Inflammatory macrophage treated with lipopolysaccharide for 1 hour (primary cell): ENCODE measurements at places on chromosomes 3 and 15.
A peak's percentile ranks its signal among the peaks of the same experiment; 100 is the strongest.

DNA sequence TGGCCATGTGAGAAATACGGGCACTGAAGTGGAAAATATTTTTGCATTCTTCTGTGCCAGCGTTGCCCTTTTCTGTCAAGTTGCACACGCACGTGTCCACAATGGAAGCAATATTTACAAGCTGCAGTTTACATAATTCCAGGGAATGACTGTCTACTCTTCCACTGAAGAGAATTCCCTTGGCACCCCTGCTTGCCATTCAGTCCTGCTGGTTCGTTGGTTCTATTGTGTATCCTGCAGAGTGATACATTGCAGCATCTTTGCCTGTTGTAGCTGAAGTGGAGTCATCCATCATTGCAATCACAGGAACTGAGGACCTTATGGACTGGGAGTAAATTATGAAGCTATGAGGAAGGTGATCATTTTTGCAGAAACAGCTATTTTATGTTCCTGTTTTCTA is 759.4 kb downstream of the ROBO2 start:
- no peak for DNase-seq

- peak; percentile 20 for DNase-seq
Measured at GRCh38 chr3:39126532-39127071, 19.1 kb downstream of the TTC21A start.

DNA sequence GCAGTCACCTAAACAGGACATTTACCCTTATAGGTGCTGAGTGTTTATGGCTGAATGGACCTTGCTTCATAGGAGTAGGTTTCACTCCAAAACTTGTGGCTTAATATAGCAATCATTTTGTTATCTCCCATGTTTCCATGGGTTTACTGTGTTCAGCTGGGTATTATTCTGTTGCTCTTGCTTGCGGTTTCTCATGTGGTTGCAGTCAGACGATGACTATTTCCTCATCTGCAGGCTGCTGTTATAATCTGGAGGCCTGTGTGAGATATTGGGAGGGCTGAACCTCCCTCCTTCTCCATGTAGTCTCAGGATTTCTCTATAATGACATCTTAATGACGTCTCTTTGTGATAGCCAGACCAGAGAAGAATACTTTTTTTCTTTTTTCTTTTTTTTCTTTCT is 98.1 kb downstream of the ZPLD1 start:
- DNase-seq, result peak; percentile 22

DNA sequence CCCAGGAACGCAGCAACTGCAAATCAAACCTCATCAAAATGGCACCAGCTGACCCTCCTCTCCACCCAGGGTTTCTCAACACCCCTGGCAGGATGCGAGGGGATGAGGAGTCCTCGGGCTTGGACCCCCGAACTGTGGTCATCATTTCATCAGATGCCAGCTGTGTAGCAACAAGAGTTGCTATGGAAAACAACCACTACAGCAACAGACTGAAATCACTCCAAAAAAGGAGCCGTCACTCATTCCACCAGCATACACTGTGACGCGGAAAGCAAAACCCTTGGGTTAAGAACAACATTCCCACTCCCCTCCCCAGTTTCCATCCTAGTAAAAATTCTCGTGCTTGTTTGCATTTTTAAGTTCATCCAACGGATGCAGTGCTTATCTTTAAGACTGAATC is 40.1 kb downstream of the VGLL4 start:
- no peak for DNase-seq

- no peak for DNase-seq
Measured at GRCh38 chr3:9214599-9214998, 34.8 kb downstream of the SRGAP3 start.

DNA sequence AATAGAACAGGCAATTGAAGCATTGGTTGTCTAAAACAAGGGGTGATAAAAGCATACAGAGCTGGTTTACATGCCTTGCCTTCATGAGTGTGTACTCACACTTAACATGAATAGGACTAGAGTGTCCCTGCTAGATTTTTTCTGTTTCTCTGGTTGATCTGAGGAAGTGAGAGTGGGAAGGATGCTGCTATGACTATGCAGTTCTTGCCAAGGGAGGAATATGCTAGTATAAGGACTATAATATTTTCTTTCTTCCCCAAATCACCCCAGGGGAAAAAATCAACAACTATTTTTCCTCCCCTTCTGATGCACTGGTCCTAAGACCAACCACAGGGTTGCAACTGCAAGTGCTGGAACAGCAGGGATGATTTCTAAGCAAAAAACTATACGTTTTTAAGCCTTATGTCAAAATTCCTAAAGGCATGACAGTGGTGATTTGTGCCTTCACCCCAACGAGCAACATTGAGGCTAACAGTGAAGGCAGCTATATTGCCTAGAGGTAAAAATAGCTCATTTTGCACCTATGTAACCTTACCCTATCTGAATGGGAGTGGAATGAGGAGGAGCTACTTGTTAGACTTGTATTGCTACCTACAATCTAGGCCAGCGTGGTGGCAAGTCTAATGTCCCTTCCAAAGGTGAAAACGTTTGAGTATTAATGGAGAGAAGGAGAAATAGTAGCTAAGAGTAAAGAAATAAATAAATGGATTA is 33.5 kb upstream of the USP8 start:
- peak; percentile 56 for DNase-seq
